Dorsolateral prefrontal cortex (tissue), 122 donors: ENCODE measurements at places on chromosomes 6 and 20.

DNA sequence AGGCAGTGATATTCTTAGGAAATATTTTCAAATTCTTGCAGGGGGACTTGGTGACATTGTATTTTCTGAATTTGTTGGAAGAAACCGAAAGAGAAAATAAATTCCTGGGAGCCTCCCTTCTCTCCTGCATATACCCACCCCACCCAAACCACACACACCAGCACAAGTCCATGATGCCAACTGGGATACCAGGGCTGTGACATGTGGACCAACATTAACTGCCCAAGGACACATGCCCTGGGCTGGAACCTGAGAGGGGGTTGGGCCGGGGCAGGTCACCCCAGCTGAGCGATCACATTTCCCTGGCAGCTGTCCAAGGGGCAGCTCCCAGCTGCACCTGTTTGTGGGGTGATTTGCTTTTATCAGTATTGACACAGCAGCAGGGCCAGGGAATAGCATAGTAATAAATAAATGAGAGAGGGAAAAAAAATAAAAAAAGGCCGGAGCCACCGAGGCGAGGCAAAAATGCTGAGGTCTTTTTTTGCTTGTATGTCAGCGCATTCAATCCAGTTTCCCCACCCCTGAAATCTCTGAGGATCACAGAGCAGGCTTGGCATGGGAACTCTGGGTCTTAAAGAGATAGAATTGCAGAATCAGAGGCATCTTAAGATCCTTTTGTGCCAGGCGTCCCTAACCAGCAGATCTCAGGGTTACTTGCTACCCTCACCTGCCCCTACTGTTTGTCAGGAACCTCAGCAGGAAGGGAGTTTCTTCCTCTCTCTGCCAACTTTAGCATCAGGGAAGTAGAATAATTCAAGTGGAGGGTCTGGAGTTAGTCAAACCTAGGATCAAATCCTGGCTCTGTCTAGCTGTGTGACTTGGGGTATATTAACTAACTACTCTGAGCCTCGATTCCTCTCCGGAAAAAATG lies 66.5 kb upstream of the PIM1 start:
- peak; percentile 16 for DNase-seq

DNA sequence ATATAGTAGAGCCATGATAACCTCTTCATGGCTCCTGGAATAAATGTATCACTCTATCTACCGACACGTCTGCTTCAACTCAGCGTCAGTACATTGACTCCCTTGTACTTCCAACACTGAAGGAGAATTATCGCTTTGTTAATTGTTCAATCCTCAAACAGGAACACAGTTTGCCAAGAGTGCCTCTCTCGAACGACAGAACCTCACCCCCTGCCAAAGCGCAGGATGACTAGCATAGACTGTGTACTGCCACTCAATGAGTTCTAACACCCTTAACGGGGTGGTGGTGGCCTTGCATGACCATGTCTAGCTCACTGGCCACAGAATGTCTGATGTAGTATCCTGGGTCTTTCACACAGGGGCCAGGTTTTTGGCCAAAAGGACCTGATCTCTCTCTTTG lies 81.4 kb upstream of the HEY2 start:
- DNase-seq, result peak; percentile 76

DNA sequence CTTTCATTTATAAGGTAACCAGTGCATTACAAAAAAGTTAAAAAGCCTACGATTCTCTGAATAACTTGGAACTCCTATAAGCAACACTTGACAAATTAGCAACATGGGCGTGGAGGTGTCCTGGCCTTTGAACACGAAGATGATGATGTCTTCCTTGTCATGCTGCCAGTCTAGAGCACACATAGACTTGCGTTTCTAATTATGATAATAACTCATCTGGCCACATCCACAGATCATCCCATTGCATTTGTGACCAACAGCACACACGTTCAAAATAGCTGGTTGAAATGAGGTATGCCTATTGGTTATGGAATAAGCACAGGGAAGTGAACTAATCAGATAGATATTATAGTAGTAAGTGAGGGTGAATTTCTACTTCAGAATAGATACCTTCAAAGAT lies 608.9 kb downstream of the PRKN start:
- DNase-seq, result no peak

GRCh38 chr20:40965671-40966070 lies 63.0 kb upstream of the TOP1 start:
- no peak for DNase-seq
